ENCODE measurements at places on chromosomes 4 and X. TPM values are rescaled to one million over a fixed set of nuclear protein-coding genes. Genes with fewer than 3 reads are reported as not detected.

SGMS2 gene
- total RNA-seq, result 78.6 TPM

DRD5 gene
- not detected for total RNA-seq

NDP gene
- 0.78 TPM for total RNA-seq

CLDN22 gene
- not detected for total RNA-seq

SPANXN4 gene
- total RNA-seq, result not detected

HPGD gene
- not detected for total RNA-seq

FTHL17 gene
- not detected for total RNA-seq

DCAF16 gene
- total RNA-seq, result 27.7 TPM

HTRA3 gene
- 6.5 TPM for total RNA-seq

MAPK10 gene
- 0.20 TPM for total RNA-seq

SPP1 gene
- not detected for total RNA-seq

PPP1R2C gene
- total RNA-seq, result not detected
